ENCODE measurements at places on chromosomes 16 and 17. TPM values are rescaled to one million over a fixed set of nuclear protein-coding genes. Genes with fewer than 3 reads are reported as not detected.

DNA sequence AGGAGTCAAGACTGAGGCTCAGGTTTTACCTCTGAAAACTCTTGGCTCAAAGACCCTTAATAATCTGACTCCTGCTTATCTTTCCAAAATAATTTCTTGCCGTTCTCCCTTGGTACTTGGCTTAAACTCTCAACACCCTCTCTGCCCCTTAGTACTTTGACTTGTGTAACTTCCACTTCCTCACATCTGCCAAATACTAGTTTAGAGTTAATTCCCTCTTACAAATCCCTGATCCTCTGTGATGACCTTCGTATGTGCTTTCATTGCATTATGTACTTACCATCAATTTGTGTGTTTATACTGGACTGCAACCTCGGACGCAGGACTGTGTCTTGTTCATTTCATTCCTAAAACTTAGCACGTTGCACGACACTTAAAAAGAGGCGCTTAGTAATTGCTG lies 35.2 kb downstream of the ZNF207 start:
- no peak for DNase-seq

- no peak for DNase-seq
These were observed 48.8 kb downstream of the RPA1 start for GRCh38 chr17:1878419-1879121.

GRCh38 chr16:1261131-1261892 lies 5.4 kb downstream of the TPSD1 start:
- DNase-seq = no peak

- no peak for DNase-seq
These were observed 28.1 kb upstream of the NXPH3 start for GRCh38 chr17:49547566-49547965.

DNA sequence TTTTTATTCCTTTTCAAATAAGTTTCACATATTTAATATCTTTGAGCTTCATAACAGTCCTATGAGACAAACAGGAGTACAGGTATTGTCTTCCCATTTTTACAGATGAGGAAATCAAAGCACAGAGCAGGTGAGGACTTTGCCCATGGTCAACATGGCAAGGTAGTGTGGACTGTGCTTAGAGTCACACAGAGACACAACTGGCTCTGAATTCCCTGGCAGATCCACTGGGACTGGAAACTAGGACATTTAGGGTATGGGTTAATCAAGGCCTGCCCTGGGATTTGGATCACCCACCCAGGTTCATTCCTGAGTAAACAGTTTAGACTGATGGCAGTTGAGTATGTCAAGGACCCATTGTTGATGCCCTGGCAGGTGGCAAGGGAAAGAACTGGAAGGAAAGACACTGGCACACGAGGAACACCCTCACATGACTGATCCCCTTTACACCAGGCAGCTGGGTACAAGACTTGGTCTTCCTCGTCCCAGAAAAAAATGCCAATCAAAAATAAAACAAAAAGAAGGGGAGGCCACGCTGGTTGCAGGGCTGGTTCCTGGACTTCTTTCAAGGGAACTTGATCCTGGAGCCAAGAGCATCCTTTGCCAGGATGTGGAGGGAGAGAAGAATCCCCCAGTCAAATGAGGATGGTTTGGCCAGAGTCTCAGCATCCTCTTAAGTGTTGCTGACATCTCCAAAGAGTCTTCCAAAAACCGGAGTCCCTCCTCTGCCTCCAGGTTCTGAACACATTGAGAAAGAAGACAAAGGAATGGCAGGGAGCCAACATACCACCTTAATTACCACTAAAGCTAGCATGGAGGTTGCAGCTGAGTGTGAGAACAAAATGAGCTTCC lies 34.9 kb downstream of the CHD9 start:
- no peak for DNase-seq

DNA sequence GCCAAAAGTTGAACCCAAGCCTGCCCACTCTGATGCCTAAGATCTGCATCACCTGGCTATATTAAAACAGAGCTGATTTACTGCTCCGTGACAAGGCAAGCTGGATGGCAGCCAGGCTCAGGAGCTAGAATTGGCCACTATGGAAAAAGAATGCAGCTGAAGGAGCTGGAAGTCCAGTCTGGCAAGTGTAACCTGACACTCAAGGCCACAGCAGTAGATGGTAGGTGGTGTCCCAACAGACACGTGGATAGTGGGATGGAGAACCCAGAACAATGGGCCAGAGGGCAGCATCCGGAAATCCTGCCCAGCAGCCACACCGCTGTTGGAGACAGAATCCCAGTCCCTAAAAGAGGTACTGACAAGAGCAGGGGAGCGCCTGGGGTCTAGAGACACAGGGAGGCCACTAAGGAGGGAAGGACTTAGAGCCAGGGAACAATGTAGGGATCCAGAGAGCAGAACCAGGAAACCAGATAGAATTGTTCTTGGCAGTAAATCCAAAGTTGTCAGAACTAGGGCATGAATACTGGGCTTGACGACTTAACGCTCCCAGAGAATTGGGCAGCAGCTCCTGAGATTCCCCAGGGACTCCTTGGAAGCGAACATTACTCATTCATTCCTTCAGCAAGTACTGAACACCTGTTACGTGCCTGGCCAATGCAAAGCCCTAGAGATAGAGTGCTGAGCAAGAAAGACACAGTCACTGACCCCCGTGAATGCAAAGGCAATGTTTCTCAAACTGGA lies 85.7 kb downstream of the CDYL2 start:
- no peak for DNase-seq

Gene ZNF768
- 14.5 TPM for polyA plus RNA-seq

Gene ZNF423
- 0.06 TPM for polyA plus RNA-seq

Gene KRT25
- polyA plus RNA-seq = not detected
